ENCODE measurements at places on chromosomes 6 and 20.

- DNase-seq = no peak
Measured at GRCh38 chr6:166638573-166638964, 11.5 kb upstream of the RPS6KA2 start.

DNA sequence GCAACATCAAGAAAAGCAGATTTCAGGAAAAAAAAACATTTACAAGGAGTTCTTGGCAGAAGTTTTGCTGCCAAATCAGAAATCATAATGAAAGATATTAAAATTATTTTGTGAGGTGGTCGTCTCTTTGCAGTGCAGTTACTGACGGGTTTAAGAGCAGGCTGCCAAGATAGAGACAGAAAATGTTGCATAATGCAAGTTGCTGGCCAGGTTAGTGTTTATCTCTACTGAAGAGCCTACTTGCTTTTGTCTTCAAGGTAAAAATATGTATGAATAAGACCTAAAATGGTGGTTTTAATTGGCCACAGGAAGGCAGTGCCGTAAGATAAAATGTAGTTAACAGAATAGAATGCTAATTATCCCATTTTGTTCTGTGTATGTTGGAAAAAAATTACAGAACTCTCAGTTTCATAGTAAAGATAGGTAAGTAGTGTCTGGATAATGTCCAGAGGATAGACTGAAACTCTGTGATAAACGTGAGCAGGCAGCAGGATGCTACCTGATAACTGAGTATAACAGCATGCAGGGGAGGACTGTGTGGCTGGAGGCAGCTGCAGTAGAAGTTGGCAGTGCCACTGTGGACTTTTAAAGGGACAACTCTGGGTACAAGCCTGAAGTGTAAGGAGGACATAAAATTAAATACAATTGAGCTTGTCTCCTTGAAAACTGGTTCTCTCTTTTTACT, 13.9 kb downstream of the FOXO3 start:
- no peak for DNase-seq

DNA sequence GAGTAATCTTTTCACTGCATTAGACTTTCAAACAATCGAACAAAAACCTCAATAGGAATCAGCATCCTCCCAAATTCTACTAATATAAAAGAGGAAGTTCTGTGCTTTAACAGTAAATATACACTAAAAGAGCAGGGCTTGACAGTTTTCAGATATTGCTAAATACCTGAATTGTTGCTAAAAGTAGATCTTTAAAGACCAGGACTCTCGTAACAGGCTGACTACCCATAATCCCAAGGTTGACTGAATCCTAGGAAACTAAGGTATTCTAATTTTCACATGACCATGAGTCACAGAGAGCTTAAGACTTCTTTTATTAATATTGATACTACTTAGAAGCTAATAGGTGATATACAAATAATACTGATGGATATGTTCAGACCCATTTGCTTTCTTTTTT, 10.1 kb downstream of the CD164 start:
- DNase-seq = no peak

DNA sequence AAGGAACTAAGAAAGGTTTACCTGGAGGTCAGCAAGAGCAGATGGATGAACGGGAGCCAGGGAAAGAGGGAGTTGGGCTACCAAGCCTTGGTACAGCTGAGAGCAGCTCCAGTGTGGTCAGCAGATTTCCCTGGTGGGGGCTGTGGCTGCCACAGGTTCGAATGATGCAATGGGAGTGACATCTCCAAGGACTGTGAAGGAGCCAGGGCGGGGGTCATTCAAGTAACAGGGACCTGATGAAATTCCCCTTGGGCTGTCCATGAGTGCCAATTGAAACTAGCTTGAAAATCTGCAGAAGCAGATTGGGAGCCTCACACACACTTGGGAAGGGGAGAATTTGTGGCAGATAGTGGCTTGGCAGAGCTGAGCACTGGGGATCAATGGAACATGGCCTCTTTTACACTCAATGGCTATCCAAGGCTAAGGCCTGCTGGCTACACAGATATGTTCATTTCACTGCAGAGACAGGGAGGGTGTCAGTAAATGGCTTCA, 247.0 kb upstream of the ECI2 start:
- no peak for DNase-seq

GRCh38 chr6:158391276-158391675, 79.0 kb downstream of the TULP4 start:
- DNase-seq = no peak

DNA sequence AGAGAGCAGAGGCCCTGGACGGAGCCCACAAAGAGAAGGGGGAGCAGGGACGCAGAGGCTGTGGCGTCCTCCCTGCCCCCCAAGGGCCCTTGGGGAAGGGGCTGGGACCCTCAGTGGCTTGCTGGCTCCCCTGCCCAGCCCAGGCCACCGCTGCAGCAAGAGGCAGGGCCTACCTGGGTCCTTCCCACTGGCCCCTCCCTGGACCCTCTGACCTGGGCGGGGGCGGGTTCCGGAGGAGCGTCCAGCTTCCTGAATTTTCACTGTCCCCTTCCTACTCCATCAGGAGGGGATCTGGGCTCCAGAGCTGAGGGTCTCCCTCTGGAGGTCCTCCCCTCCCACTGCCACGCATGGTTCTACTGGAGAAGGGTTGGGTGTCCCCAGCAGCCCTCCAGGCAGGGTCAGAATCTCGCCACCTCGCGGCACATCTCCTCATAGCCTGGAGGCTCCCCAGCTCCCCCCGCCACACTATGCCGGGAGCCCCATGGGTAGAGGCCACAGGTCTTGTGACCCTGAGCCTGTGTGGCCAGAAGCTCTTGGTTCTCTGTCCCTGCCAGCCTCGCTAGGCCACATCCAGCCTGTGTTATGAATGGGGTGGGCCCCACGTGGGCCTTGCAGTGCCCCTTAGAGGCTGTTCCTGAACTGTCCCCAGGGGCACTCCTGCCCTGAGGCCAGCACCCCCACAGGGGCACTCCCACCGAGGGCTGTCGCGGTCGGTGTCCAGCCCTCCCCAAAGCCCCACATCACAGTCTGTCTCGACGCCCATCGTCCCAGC, 1.0 kb upstream of the SOX18 start:
- DNase-seq = no peak

DNA sequence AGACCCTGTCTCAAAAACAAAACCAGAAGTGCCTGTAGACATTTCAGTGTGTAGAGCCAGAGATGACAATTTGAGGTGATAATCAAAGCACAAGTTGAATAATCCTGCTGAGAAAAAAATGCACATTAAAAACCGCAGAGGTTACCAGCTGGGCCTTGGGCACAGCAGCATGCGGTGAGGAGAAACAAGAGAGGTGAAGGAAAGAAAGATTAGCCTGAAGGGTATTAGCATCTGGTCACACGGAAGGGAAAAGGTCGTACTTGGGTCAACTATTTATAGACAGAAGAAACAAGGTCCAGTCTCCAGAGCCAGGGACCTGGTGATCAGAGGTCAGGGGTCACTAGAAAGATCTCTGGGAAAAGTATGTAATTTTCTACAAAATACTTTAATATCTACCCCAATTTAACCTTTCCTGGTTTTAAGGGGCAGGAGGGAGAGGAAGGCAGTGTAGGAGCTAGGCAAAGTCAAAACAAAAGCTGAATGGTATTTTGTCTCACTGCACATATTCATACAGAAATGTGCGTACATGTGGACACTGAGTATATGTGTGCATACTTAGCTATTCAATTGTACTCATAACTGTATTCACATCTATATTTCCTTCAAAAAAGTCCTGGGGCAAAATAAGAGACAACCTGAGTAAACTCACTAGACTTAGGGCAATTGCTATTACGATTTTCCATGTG, 10.1 kb downstream of the MAP7 start:
- no peak for DNase-seq

DNA sequence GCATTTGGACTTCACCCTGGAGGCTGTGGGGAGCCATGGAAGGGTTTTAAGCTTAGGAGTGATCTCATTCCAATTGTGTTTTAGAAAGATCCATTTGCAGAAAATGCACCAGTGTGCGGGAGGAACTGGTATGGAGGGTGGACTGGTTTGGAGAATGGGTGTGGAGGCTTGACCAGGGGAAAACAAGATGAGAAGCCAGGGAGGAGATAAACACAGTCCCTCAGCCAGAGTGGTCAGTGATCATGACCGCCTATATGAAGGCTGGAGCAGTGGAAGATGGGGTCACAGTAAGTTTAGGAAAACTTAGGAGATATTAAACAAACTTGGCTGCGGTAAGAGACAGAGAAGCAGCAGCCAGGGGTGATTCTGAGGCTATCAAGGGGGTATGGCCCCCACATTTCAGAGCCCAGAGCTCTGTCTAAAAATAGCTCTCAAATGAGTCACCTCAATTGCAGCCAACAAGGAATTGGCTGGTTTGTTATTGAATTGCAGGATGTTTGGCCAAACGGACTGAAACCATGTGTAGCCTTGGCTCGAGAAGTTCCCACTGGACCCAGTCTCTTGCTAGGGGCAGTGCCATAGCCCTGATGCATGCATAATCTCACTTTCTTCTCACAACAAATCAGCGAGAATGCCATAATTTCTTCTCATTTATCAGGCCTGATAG, 159.9 kb upstream of the TOP1 start:
- DNase-seq = no peak

GRCh38 chr6:142902636-142903053, 42.3 kb downstream of the HIVEP2 start:
- DNase-seq = no peak

DNA sequence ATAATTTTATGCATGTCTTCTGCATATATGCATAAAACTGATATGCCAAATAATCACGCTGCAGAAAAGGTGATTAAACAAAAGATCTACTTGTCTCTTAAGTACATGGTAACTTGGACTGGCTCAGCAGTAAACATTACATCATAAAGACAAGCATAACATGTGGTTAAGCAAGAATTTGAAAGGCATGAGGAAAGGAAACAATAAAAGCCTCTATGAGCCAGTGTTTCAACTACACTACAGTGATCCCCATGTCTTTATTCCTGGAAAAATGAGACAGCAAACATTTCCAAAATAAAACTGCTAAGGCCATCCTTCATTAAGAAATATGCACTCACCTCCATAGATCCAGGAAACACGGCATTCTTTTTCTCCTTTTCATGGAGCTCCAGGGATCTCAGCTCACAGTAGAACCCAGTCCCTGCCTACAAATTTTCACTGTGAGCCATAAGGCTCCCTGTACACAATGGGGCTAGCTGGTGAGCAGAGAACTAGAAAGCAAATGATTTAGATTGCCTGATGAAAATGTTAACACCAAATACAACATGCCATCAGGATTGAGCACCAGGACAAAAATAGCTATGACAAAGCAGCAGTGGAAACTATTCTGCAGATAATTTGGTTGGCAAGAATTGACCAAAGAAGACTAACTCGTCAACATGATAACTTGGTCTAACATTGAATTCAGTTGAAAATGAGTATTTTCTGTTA, 156.1 kb downstream of the COL21A1 start:
- DNase-seq = peak; percentile 20
